ENCODE measurements at places on chromosomes 4 and X.

DNA sequence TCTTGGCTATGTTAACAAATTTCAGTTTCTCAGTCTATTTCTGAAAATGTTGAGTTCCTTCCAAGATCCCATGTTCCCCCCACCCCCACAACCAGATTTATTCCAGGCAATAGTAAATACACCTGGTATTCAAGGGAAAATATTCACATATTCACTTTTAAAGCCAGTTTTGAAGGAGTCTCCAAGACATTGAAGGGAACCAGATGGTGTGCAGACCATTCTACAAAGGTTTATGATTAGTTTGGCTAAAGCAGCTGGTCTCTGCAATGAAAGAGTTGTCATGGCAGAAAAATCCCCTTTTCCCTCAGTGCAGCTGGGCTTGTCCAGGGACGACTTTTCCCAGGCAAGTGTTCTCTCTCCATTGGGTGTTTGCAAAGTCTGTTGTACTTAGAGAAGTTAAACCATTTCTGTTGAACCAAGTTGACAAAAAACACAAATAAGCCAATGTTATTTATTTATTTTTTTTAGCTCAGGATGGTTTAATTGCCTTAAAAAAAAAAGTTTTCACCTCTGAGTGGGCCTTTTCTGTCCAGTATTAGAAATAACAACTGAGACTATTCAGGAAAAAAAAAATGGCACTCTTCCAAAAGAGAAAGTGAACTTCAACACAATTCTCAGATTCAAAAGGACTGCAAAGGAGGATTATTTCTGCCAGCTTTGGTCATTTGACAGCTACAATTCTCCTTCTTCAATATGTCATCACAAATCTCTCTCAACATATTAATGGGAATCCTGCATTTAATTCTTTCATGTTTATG is 410.6 kb downstream of the IL1RAPL1 start:
- H3K27me3 ChIP-seq: no peaks in the 10 kb centered on the region
- H3K36me3 ChIP-seq: no peaks in the 10 kb centered on the region
- H3K27ac ChIP-seq: no peak overlapping the region
- H3K4me1 ChIP-seq: peaks cover 6% of the 10 kb centered on the region

- no peak overlapping the region for H3K4me3 ChIP-seq
- H3K36me3 ChIP-seq: no peaks in the 10 kb centered on the region
- no peak overlapping the region for H3K27ac ChIP-seq
These were observed 796.8 kb downstream of the NLGN4X start for GRCh38 chrX:5431823-5432222.

- H3K27ac ChIP-seq: no peak overlapping the region
- H3K36me3 ChIP-seq: peaks cover 2% of the 10 kb centered on the region
- no peak overlapping the region for H3K4me3 ChIP-seq
These were observed 875.4 kb downstream of the ADGRL3 start for GRCh38 chr4:62075521-62075920.

DNA sequence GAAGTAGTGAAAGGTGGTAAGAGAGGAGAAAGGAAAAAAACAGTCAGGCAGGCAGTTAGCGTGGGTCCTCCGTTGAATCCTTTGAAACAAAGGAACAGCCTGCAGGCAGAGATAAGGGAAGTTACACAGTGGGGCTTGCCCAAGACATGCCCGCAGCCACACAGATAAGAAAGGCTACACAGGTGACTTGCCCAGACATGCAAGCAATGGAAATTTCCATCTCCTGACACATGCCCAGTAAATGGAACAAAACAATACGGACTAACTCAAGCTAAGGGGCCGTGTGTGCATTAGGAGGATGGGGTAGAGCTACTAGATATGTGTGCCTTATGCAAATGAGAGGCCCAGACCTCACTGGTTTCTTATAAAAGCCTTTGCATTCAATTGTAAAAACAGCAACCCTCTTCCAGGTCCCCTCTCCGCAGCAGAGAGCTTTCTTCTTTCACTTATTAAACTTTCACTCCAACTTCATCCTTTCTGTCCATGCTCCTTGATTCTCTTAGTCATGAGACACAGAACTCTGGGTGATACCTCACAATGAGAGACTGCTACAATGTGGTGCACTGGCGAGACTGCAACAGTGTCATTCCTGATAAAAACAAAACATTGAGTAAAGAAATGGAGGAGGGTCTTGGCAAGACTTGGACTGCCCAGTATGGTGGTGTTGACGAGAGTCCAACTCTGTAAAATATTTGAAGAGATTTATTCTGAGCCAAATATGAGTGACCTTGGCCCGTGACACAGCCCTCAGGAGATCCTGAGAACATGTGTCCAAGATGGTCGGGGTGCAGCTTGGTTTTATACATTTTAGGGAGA is 997.4 kb upstream of the PRKX start:
- H3K27ac ChIP-seq: peak overlapping the region; percentile 97
- peaks cover 22% of the 10 kb centered on the region for H3K4me1 ChIP-seq
- H3K36me3 ChIP-seq: peaks cover 12% of the 10 kb centered on the region

DNA sequence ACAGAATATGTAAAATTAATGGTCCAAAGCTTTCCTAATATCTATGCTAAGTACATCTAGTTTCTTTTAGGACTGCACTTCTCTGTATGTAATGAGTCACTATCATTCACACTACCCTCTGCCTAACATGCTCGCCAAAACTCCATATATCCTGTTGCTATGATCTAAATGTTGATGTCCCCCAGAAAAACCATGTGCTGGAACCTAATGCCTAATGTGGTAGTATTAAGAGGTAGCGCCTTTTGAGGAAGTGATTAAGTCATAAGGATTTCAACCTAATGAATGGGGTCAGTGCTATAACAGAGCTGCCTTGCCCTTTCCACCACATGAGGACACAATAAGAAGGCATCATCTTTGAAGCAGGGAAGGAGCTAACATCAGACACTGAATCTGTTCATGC is 34.9 kb upstream of the NFKB1 start:
- no peaks in the 10 kb centered on the region for H3K27me3 ChIP-seq
- no peak overlapping the region for H3K4me3 ChIP-seq
- no peak for DNase-seq
- no peaks in the 10 kb centered on the region for H3K4me1 ChIP-seq
- no peak overlapping the region for H3K27ac ChIP-seq
- H3K36me3 ChIP-seq: no peaks in the 10 kb centered on the region

DNA sequence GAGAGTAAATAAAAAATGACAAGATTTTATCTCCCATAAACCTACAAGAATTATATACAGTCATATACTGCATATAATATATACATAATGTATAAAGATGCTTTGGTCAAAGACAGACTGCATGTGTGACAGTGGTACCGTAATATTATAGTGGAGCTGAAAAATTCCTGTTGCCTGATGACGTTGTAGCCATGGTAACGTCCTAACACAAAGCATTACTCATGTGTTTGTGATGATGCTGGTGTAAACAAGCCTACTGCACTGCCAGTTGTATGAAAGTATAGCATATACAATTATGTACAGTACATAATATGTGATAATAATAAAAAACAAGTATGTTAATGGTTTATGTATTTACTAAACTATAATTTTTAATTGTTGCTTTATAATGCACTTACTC is 245.2 kb upstream of the CENPE start:
- DNase-seq: no peak
- peaks cover 3% of the 10 kb centered on the region for H3K27me3 ChIP-seq
- H3K4me3 ChIP-seq: no peak overlapping the region
- no peaks in the 10 kb centered on the region for H3K36me3 ChIP-seq
- no peaks in the 10 kb centered on the region for H3K4me1 ChIP-seq
- no peak overlapping the region for H3K27ac ChIP-seq

DNA sequence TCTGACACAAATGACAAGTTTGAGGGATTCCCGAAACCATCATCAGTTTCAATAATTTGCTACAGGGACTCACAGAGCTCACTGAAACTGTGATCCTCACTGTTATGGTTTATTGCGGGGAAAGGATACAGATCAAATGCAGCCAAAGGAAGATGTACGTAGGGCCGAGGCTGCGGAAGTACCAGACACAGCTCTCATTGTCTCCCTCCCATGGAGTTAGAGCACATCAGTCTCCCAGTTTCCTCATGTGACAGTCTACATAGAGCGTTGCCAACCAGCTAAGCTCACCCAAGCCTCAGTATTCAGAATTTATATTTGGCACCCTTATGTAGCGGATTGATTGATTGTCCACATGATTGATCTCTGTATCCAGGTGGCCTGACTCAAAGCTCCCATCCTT is 137.8 kb upstream of the TENM3 start:
- H3K36me3 ChIP-seq: no peaks in the 10 kb centered on the region
- no peak overlapping the region for H3K4me3 ChIP-seq
- no peak for DNase-seq
- no peak overlapping the region for H3K27ac ChIP-seq

DNA sequence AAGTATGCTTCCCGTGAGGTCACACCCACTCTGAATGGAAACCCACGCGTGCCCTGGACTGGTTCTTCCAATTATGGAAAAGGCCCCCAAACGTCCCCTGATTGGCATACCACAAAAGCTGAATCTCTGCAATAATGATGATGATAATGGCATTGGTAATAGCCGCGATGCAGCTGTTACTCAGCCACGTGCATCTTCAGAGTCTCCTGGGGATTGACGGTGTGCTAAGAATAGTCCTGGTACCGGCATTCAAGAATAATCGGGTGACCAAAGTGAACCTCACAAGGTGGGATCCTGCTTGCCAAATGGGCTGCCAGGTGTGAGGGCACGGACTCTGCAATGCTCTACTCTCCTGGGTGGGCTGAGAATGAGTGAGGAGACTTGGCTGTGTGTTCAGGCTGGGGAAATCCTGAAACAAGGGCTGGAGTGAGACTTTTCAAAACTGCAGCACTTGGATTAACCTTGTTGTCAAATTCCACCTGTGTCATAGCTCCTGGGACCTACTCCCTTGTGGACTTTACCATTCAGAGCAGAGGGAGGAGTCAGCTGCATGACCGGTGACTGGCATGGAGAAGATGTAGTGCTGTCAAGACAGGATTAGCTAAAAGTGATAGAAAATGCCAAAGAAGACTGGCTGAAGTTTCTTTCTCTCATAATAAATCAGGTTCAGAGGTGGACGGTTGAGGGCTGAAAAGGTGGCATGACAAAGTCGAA is 615.4 kb downstream of the MID1IP1 start:
- no peak overlapping the region for H3K27ac ChIP-seq
- no peak for DNase-seq
- H3K27me3 ChIP-seq: no peaks in the 10 kb centered on the region

DNA sequence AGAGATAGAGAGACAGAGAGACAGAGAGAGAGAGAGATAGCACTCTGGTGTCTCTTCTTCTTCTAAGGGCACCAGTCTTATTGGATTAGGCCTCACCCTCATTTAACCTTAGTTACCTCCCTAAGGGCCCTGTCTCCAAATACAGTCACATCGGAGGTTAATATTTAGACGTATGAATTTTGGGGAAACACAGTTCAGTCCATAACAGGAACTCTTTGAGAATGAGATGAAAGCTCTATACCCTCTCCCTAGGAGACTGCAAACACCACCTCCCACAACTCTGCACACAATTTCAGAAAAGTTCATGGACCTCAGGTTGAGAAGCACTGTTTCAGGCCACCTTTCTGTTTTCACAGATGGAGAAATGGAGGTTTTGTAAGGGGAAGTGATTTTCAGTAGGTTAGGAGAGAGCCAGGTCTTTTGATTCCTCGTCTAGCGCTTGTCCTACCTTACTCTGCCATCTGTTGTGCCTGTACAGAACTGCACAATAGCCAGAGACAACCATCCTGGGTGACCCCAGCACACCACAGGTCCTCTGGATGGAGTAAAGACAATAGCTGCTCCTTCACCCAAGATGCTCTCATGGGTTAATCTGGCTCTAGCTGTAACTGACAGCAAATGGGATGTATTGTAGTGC is 16.9 kb upstream of the LOC101059915 start:
- no peak overlapping the region for H3K27ac ChIP-seq
- H3K36me3 ChIP-seq: no peaks in the 10 kb centered on the region
- no peaks in the 10 kb centered on the region for H3K27me3 ChIP-seq
- no peaks in the 10 kb centered on the region for H3K4me1 ChIP-seq

DNA sequence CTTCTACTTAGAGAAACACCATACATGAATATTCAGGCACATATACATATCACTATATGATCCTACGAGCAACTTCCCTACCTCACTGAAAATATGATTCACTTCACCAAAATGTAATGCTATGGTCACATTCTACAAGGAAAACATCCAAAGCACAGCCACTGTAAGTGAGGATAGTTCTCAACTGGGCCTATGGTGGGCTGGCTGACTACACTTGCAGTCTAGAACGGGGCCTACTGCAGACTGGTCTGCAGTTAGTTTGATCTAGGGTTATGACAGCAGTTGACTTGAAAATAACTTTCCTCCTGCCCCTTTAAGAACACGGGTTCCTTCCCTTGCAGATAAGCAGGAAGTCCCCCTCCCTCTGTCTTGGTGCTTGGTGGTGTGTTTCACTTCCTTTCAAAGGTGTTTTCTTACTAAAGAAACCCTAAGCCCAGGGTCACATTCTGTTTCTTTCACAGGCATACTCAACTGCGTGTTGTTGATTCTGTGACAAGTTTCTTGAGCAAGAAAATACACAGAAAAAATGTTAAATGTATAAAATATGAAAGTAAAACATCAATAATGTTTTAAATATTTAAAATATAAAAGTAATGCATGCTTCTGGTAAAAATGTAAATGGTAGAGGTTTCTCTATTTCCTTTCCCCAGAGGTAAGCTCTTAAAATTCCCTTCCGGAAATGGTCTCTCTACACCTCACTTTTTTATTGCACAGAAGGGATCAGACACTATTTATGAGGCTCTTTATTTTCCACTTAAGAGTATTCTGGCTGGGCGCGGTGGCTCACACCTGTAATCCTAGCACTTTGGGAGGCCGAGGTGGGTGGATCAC is 18.0 kb upstream of the TMSB4X start:
- H3K36me3 ChIP-seq: no peaks in the 10 kb centered on the region
- H3K27me3 ChIP-seq: no peaks in the 10 kb centered on the region
- no peaks in the 10 kb centered on the region for H3K4me1 ChIP-seq
- DNase-seq: no peak
- H3K4me3 ChIP-seq: no peak overlapping the region

- no peaks in the 10 kb centered on the region for H3K36me3 ChIP-seq
- H3K27ac ChIP-seq: no peak overlapping the region
- no peaks in the 10 kb centered on the region for H3K4me1 ChIP-seq
- no peak overlapping the region for H3K4me3 ChIP-seq
- DNase-seq: no peak
- H3K27me3 ChIP-seq: no peaks in the 10 kb centered on the region
These were observed 47.3 kb upstream of the FAM9A start for GRCh38 chrX:8848441-8848840.

- H3K27me3 ChIP-seq: no peaks in the 10 kb centered on the region
- no peaks in the 10 kb centered on the region for H3K4me1 ChIP-seq
- no peaks in the 10 kb centered on the region for H3K36me3 ChIP-seq
- no peak overlapping the region for H3K27ac ChIP-seq
These were observed 24.1 kb upstream of the ZDHHC15 start for GRCh38 chrX:75546724-75547511.
